ENCODE measurements at places on chromosomes 3 and 15.
A peak's percentile ranks its signal among the peaks of the same experiment; 100 is the strongest.

- no peak for DNase-seq
Measured at GRCh38 chr3:120796976-120797375, 54.4 kb downstream of the GTF2E1 start.

GRCh38 chr15:74541494-74542165 is 610 bp downstream of the ARID3B start:
- peak; percentile 73 for DNase-seq

GRCh38 chr3:53589806-53590205 is 95.4 kb downstream of the CACNA1D start:
- DNase-seq, result no peak

DNA sequence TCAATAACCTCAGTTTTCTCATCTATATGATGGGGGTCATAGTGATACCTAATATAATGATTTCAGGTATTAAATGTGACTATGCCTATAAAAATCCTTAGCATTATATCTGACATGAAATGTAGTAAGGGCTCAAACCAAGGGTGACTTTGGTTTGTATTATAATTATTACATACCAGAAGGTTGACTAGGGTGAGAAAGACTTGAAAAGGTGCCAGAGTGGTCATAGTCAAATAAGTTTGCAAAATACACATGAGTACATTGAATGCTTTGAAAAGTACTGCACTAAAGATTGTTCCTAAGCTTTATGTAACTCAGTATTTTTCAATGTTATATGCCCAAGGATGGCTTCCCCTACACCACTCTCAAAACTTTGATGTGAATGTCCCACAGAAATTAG is 297.2 kb downstream of the ARPP21 start:
- DNase-seq, result no peak

All from RPMI8226 (cell line).